H9 (cell line): ENCODE measurements at places on chromosomes 11 and 22. TPM values are rescaled to one million over a fixed set of nuclear protein-coding genes. Genes with fewer than 3 reads are reported as not detected.

DNA sequence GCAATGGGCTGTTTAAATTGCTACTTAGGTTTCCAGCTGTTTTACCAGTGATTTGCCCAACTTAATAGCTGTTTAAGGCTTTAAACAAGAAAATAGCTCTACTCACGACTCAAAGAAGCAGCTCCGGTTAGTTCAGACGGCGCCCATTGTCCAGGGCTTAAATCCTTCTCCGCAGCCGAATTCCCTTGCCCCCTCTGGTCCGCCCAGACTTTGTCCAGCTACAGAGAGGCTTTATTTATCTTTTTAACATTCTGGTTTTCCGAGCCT is 20.9 kb upstream of the SCUBE1 start:
- H3K27me3 ChIP-seq = no peaks in the 10 kb centered on the region
- H3K27ac ChIP-seq = no peak overlapping the region
- DNase-seq = no peak
- no peaks in the 10 kb centered on the region for H3K4me1 ChIP-seq
- H3K36me3 ChIP-seq = no peaks in the 10 kb centered on the region

GRCh38 chr11:60931917-60932316 is 7.7 kb downstream of the TMEM132A start:
- no peak overlapping the region for H3K4me3 ChIP-seq
- peaks cover 30% of the 10 kb centered on the region; the same call in 2 of the 3 replicates for H3K36me3 ChIP-seq
- no peak overlapping the region for H3K27ac ChIP-seq
- DNase-seq = no peak
- no peaks in the 10 kb centered on the region for H3K4me1 ChIP-seq
- H3K27me3 ChIP-seq = no peaks in the 10 kb centered on the region

- H3K27me3 ChIP-seq = no peaks in the 10 kb centered on the region
- H3K36me3 ChIP-seq = peaks cover 3% of the 10 kb centered on the region; the same call in 1 of the 3 replicates
- no peak overlapping the region for H3K27ac ChIP-seq
- H3K4me3 ChIP-seq = no peak overlapping the region
- no peaks in the 10 kb centered on the region for H3K4me1 ChIP-seq
- no peak for DNase-seq
Measured at GRCh38 chr11:17703951-17704350, 15.4 kb upstream of the MYOD1 start.

DNA sequence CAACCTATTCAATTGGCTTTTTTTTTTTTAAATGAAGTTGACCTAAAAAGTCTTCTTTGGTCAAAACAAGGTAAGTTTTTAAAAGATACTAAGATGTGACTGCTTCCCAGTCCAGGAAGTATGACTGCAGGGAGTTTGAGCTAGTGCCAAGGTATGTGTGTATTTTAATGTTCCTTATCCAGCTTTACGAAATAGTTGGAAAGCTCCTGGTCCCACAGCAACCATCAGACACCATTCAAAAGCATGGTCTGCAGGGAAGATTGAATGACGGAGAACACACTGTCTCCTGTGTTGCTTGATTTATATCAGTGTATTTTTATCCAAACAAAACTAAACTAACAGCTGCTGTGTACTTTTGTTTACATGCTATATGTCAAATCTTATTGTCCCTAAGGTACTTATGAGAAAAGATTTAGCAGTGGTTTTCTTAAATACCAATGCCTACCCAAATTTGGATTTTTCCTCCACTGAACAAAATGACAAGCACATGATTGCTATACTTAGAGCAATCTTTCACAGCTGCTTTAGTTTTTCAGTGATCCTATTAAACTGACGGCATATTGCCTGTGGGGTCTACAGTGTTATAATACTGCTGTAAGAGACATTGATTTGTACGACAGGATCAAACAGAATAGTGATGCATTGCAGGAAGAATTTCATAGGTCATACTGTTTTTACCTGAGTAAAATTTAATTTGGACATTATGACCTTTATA is 122.9 kb downstream of the DCDC1 start:
- H3K4me3 ChIP-seq = no peak overlapping the region
- DNase-seq = no peak
- no peaks in the 10 kb centered on the region for H3K27me3 ChIP-seq
- no peaks in the 10 kb centered on the region for H3K36me3 ChIP-seq
- H3K27ac ChIP-seq = no peak overlapping the region

The GRIA4 gene
- 0.46 and 0.83 TPM in 2 replicates for total RNA-seq

The SMIM35 gene
- not detected in 2 replicates for total RNA-seq

The SCUBE2 gene
- total RNA-seq = 1.6 and 1.8 TPM in 2 replicates
